ENCODE measurements at places on chromosomes 7 and 10.

DNA sequence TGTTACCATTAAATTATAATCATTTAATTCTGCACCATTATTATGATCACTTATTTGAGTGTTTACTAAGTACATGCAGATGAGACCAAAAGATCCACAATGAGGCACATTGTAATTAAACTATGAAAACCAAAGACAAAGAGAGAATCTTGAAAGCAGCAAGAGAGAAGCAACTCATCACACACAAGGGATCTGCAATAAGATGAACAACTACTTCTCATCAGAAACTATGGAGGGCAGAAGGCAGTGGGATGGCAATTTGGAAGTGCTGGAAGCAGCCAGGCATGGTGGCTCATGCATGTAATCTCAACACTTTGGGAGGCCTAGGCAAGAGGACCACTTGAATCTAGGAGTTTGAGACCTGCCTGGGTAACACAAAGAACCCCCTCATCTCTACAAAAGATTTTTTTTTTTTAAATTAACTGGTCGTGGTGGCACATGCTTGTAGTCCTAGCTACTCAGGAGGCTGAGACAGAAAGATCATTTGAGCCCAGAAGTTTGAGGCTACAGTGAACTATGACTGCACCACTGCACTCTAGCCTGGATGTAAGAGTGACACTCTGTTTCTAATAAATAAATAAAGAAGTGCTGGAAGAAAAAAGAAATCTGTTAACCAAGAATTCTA is 47.7 kb downstream of the CDK6 start:
- DNase-seq, result no peak

DNA sequence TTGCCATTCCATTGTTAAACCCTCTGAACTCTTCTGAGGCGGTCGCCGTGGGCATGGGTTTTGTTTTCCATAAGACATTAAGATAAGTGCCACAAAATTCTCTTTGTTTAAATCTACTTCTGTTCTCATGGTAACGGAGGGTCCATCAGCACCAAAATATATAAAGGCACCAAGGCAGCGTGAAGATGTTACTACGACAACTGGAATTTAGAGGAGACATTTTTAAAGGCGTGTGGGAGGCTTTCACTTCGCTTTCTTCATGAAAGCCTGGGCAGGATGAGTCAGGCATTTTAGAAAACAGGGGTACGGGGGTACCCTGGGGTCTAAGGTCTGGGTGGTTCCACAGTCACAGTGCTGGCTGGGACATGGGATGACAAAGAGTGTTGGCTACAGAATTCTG is 34.0 kb downstream of the SMKR1 start:
- no peak for DNase-seq

DNA sequence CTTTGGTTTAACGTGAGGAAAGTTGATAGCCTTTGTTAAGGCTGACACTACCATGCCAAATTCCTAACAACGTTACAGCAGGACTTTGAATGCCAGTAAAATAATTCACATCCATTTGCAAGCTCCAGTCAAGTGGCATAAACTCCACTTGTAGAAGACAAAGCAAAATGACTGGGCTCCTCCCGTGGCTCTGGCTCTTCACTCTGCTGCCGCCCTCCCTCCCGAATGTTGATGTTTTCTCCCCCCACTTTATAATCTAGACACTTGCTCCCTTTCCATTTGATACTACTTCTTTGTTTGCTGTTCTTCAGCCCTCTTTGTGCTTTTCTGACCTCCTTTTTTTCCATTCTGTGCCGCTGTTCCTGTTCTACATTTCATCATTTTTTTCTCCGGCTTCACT is 22.8 kb upstream of the ITGB8 start:
- no peak for DNase-seq

DNA sequence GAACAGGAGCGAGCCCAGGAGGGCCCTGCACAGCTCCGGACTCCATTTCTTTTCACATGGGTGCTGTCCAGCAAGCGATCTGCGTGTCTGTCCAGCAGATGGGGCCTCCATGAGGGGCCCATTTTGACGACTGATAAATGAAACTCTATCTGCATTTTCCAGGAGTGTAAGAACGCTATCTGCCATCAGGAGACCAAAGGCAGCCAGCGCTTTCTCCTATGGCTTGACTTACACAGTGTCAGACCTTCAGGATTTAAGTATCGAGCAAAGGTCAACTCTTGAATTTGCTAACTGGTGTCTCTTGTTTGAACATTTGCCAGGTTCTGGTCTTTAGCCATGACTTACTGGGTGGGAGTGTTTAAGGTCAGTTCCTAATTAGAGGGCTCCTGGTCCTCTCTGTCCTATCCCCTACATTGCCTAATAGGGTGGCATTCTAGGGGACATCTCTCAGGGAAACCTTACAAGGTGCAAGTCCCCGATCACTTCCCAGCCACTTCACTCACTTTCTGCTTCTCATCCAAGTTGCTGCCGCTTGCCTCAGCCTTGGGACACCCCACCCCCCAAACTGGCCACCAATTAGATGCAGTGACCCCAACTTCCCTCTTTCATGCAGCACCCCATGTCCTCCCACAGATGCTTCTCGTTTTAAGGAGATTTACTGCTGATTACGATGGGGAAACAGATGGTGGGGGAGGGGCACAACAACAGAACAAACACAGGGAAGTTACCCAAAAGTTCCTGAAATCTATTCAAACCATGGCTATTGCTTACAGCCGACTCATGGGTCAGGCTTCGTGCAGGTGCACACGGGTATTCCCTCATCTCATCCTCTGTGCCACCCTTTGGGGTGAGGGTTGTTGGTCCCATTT is 20.0 kb downstream of the VSIR start:
- DNase-seq, result no peak

GRCh38 chr7:23335621-23336020 is 36.5 kb downstream of the MALSU1 start:
- DNase-seq, result no peak

DNA sequence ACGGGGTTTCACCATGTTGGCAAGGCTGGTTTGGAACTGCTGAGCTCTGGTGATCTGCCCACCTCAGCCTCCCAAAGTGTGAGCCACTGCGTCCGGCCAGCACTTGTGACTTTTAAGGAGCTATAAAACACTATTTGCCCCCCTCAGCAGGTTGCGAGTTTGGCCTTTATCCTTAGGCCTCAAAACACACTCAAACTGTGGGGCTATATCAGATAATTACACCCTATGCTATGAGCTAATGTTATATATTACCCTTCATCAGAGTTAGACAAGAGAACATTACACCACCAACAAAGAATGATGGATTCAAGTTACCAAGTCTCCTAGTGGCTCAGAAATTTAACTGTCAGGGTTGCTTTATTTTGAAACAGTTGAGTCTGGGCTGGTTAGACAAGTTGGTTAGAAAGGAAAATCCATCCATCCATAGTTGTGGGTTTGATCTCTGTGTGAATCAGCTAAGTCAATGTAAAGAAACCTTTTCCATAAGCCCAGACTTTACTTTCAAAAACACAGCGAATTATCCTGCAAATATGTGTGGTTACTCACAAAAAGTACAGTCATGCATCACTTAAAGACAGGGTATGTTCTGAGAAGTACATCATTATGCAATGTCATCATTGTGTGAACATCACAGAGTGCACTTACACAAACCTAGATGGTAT is 115.8 kb downstream of the SEMA3D start:
- DNase-seq, result no peak

Data from thoracic aorta (tissue), 2 donors.